Dermis blood vessel endothelial cell (primary cell): ENCODE measurements at places on chromosomes 1 and 21.

- DNase-seq = no peak
Measured at GRCh38 chr1:199279067-199279466, 640.2 kb downstream of the PTPRC start.

DNA sequence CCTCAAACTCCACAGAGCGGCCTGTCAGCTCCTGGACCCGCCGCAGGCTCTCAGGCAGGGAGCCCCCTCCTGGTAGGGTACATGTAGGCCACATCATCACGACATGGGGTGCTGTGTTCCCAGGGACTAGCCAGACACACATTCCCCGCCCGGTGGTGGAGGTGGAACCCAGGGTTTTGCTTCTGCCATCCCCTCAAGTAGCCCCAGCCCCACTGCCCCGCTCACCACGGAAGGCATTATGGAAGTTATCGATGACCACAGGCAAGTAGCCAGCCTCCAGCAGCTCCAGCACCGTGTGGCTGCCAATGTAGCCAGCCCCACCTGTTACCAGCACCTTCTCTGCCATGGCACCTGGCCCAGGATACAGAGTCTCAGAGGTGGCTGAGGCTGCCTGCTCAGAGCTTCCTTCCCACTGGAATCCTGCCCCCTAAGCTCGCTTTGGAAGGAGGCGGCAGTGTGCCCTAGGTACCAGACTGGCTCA is 1.9 kb downstream of the GALE start:
- no peak for DNase-seq

GRCh38 chr1:27136998-27137542 is 17.9 kb downstream of the SLC9A1 start:
- peak; percentile 47 for DNase-seq

DNA sequence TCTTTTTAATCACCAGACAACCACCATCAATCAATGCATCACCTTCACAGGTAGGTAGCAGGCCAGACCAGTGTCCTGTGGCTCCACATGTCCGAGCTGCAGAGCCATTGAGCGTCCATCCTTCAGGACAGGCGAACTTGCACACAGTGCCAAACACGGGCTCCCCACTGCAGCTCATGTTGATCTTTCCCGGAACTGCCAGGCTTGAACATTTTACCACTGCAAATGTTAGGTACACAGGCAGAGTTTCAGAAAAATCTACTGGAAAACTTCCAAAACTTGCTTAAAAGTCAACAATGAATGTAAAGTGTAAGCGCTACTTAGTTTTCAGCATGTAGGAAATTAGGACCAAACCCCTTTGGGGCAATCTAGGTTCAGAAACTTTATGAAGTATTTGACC is 6.6 kb downstream of the SELE start:
- DNase-seq = no peak

DNA sequence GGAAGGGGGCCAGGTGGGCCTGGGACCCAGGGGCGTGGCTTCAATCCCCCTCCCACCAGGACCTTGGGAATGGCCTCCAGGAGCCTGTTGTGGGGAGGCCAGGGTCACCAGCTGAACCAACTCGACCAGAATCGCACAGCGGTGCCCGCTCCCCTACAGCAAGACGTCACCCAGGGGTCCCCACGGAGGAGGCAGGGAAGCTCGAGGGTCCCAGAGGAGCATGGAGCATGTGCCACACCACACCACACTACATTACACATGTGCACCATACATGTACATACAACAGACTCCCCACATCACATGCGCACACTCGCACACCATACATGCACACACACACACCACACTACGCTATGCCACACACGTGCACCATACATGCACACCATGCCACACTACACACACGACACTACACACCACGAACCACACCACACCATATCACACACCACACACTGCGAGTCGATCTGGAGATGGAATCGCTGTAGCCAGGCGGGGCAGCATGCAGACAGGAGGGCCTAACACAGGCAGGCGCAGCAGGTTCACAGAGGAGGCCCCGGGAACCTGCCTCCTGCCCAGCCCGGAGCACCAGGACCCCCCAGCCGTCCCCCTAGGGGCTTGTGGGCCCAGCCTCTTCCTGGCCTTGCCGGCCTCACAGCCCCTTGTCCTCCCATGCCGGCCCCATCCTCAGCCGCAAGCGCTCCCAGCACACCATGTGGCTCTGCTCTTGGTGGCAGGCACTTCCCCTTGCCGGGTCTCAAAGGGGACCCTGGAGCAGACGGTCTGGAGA is 596 bp downstream of the ITGB2 start:
- no peak for DNase-seq

DNA sequence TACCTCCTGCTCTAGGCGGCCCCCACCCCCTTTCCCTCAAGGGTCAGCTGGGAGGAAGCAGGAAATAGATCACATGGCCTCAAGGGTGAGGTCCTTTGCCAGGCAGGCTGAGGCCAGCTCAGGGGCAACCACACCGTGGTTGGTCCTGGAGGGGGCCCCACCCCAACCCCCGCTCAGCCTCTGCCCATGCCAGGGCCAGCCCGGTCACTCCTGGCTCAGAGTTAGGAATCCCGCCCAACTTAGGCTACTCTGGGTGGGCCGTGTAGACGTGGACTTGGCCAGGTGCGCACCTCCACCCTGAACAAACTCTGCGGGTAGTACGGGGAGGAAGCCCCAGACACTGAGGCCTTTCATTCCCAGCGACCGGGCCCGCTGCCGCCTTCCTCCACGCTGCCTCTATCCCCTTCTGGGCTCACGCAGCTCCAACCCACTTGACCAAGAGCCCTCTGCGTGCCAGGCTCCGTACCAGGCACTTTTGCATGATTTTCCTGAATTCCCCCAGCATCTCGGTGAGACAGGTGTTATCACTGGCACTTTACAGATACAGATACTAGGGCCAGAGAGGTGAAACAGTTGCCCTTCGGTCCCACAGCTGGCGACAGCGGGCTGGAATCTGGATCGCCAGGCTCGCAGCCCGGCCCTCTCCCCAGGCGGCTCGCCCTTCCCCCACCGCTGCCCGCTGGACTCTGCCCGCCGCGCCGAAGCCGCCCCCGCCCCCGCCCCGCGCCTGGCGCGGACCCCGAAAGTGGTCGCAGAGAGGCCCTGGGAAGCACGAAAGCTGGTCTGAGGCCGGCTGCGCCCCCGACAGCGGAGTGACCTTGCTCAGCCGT is 769 bp downstream of the GALE start:
- DNase-seq = peak; percentile 92

GRCh38 chr1:42167611-42168390 is 3.3 kb upstream of the GUCA2A start:
- no peak for DNase-seq

DNA sequence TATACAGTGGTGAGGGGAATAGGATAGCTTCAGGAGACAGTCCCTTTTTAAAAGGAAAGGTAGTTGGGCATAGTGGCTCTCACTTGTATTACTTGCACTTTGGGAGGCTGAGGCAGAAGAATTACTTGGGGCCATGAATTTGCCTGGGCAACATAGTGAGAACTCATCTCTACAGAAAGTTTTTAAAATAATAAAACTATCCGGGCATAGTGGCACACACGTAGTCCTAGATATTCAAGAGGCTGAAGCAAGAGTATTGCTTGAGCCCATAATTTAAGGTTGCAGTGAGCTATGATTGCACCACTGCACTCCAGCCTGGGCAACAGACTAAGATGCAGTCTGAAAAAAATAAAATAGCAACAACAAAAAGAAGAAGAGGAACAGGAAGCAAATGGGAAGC is 27.2 kb downstream of the GORAB start:
- no peak for DNase-seq

- no peak for DNase-seq
Measured at GRCh38 chr1:93223023-93223675, 42.6 kb downstream of the CCDC18 start.

DNA sequence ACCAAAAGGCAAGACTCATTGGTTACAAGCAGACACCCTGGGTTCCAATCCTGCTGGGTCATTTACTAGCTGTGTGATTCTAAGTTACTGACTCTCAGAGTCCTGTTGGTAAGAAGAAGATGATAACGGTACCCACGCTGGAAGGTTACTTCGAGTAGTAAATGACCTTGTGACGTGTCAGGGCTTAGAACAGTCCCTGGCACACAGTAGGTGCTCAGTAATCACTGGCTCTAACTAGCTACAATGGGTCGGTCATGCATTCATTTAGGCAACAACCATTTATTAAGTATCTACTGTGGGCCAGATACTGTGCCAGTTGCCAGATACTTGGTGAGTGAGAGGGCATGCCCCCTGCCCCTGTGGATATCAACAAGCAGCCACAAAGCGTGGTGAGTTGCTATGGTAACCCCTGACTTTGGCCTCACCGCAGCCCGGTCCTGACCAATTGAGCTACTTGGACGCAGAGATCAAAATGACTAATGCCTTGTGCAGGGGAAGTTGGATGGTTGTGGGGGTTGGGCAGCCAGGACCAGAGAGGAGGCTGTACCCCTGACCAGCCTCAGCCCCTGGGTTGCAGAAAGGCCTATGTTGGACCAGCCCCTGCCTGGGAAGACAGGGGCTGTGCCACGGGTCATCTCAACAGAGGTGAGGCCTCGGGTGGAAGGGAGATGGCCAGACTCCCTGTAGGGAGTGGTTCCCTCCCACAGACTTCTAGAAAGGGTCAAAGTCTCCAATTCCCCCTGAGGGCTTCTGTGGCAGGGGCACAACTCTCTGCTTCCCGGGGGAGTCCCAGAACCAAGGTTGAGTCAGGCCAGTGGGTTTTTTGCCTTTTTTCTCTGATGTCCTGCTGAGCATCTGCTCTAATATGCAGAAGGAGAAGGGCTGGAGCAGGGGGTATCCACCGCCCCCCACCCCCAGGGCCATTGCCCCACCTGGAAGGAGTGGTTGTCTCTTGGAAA is 16.0 kb downstream of the DHRS3 start:
- peak; percentile 88 for DNase-seq

- DNase-seq = no peak
Measured at GRCh38 chr1:2169200-2169836, 25.3 kb downstream of the FAAP20 start.

- no peak for DNase-seq
Measured at GRCh38 chr1:94648225-94649007, 106.9 kb upstream of the F3 start.

DNA sequence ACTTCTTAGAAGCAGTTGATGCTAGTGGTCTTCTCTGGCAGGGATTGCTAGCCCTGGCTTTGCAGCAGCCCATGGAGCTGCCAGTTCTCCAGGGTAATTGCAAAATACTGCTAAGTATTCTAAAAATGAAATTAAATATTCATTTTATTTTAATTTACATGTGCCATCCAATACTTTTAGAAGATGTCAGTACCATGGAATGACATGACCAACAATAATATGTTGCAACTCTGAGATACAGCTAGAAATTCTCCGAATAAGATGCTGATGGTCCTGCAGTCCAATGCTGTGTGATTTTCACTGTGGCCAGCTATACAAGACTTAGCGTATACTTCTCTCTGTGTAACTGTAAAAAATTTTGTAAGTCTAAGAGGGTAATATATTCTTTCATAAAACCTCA is 20.0 kb upstream of the WARS2 start:
- DNase-seq = no peak

DNA sequence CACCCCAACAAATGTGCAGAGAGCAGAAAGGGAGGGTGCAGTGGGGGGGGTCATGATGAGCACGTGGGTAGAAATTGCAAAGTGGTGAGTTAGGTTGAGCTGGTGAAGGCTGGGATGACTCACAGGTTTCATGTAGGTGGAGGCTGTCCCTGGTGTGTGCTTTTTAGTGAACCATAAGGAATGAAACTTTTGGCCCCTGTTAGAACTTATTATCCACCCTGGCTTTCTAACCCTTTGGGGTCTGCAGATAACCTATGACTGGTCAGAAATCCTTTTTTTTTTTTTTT is 46.9 kb downstream of the DOP1B start:
- peak; percentile 50 for DNase-seq

- no peak for DNase-seq
Measured at GRCh38 chr1:218464871-218465270, 119.7 kb downstream of the TGFB2 start.

- DNase-seq = no peak
Measured at GRCh38 chr1:151858030-151858746, 4.7 kb upstream of the THEM5 start.

GRCh38 chr1:18724801-18725200 is 94.2 kb downstream of the PAX7 start:
- no peak for DNase-seq

GRCh38 chr1:47805921-47806361 is 191.2 kb downstream of the TRABD2B start:
- DNase-seq = no peak

- peak; percentile 53 for DNase-seq
Measured at GRCh38 chr1:12230549-12231275, 882 bp downstream of the VPS13D start.

DNA sequence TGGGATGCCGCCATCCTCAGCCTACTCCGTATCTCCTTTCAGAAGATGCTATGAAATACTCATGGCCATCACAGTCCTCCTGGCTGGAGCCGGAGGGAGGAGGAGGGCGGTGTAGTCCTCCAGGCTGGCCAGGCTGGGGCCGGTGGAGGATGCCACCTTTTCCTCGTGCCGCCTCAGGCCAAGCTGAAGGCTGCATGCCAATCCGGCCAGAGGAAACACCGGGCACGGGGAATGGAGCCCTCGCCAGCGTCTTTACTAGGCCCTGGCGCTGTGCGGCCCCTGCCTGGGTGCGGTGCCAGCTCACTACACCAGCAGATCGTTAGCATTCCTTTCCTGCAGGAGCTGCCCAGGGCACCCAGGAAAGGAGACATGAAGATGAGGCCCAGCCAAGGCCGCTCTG is 70.1 kb downstream of the CASZ1 start:
- no peak for DNase-seq

DNA sequence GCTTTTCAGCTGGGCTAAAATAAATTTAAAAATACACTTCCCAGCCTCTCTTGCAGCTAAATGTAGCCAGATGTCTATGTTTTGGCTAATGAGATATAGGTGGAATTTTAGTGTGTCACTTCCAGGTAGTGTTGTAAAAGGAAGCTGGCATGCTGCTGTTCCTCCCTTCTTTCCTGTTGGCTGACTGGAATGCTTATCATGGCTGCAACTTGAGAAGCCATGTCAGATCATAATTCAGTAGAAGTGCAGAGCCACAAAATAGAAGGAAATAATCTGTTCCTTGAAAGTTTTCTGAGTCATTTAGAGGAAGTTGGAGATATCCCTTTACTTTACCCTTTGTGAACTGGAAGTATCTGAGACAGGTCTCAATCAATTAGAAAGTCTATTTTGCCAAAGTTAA is 10.9 kb upstream of the RBM15 start:
- DNase-seq = peak; percentile 43

DNA sequence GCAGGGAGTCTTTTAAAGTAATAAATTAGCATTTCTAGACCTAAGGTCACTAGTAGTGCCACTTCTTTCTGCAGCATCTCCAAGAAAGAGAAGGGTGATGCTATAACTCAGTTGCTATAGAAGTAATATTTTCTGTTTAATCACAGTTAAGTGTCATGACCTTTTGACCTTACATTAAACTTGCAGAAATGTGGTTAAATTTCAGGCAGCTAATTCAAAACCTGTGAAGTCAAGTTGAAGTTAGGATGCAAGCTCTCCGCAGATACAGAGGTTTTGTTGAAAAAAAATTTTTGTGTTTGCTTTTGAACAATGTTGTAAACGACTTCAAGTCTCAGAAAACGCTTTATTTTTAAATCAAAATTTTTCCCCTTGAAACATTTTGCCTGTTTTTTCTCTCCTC is 193.9 kb downstream of the NFIA start:
- DNase-seq = no peak
